ENCODE measurements at places on chromosomes 3 and 15.

DNA sequence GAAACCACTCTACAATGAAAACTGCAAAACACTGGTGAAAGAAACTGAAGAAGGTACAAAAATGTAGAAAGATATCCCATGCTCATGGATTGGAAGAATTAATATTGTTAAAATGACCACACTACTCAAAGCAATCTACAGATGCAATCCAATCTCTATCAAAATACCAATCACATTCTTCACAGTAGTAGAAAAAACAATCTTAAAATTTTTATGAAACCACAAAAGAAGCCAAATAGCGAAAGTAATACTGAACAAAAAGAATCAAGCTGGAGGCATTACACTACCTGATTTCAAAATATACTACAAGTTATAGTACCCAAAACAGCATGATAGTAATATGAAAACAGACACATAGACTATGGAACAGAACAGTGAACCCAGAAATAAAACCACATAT lies 36.9 kb downstream of the TXNRD3 start:
- DNase-seq = no peak

DNA sequence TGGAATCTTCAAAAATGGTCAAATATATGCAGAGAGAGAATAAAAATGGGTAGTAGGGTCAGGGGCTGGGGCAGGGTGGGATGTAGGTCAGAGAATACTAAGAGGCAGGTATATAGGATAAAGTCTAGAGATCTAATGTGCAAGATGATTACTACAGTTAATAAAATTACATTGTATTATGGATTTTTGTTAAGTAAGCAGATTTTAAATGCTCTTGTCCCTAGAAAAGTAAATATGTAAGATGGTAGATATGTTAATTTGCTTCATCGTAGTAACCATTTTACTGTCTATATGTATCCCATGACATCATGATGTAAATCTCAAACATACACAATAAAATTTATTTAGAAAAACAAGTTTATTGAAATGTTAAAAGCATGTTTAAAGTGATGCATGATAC lies 1051.4 kb downstream of the AGBL1 start:
- no peak for DNase-seq

DNA sequence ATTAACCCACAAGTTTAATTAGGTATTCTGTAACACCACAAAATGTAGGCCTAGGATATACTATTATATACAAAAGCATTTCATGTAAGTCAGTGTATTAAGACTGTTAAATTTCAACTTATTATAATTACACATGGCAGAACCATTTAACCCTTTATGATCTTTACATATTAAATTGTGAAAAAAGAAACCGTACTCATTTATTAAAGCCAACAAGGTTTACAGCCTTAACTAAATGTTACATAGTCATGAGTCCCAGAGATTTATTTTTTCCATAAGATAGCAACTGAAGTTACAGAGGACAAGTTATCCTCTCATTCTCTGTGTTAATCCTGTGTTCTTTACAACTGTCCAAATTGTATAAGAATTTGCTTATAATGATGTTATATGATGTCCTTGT lies 615.8 kb upstream of the AGTR1 start:
- no peak for DNase-seq

DNA sequence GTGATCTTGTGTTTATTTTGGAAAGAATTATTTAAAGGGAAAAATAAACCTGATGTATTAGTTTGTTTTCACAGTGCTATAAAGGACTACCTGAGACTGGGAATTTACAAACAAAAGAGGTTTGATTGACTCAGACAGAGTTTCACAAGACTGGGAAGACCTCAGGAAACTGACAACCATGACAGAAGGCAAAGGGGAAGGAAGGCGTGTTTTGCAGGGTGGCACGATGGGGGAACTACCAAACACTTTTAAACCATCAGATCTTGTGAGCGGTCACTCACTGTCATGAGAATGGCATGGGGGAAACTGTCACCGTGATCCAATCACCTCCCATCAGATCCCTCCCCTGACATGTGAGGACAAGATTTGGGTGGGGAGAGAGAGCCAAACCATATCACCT lies 87.0 kb downstream of the TP63 start:
- DNase-seq = no peak

DNA sequence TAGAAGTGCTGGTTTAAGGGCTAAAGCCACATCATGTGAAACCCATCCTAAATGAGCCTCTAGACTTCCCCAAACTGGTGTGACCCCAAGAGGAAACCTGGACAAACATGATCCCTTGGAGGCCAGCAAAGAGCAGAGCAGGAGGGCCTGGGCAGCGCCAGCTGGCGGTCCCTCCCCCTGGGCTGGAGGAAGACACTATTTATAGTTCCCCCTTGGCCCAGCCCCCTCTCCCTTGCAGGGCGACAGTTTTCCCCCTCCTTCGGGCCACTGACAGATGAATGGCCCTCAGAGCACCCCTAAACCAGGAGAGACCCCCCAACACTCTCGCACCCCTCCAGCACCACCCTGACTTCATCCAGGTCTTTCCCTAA lies 2.9 kb downstream of the UCN2 start:
- DNase-seq = peak; percentile 18
